ENCODE measurements at places on chromosomes 1 and 21.

DNA sequence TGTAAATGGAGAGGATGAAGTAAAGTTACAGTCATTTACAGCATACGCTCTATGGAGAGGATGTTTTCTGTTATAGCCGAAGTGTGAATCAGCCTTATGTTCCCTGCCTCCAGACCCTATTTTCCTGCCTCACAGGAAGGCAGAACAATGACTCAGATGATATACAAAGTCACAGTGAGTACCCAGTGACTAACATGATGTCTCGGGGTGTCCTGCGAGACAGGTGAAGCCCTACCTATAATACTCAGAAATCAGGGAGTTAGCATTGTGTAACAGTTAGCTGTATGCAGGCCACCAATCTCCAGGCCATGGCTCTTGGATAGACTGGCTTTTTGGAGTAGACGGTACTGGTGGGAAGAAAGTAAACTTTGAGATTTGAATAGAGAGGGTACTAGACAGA is 55.6 kb upstream of the FBXO28 start:
- DNase-seq, result no peak
- H3K27ac ChIP-seq, result no peak overlapping the region
- H3K4me3 ChIP-seq, result no peak overlapping the region
- H3K36me3 ChIP-seq, result no peaks in the 10 kb centered on the region
- H3K27me3 ChIP-seq, result no peaks in the 10 kb centered on the region

GRCh38 chr1:94856004-94856403 is 35.8 kb downstream of the SLC44A3 start:
- H3K4me3 ChIP-seq, result no peak overlapping the region
- no peaks in the 10 kb centered on the region for H3K27me3 ChIP-seq
- H3K36me3 ChIP-seq, result no peaks in the 10 kb centered on the region
- peaks cover 4% of the 10 kb centered on the region for H3K4me1 ChIP-seq
- no peak overlapping the region for H3K27ac ChIP-seq

GRCh38 chr1:11513681-11514080 is 34.7 kb downstream of the DISP3 start:
- H3K4me1 ChIP-seq, result no peaks in the 10 kb centered on the region
- no peak overlapping the region for H3K27ac ChIP-seq
- no peaks in the 10 kb centered on the region for H3K27me3 ChIP-seq
- no peak for DNase-seq
- no peak overlapping the region for H3K4me3 ChIP-seq

DNA sequence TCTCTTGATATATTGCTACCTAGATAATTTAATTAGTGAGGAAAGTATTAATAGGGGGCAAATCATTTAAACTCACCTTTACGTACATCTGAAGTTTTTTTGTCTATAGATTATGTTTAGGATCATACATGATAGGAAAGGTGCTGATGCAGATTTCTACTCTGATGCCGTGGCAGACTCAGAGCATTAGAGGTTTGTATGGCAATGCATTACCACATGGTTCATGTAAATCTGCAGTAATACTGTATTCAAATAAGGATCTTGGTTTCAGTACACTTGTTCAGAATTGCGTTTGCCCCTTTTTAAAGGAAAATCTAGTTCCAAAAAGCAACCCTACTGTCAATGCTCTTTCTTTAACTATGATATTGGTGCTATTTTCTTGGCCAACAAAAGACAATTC is 288.3 kb downstream of the PTPRC start:
- H3K27me3 ChIP-seq, result no peaks in the 10 kb centered on the region
- no peak for DNase-seq
- H3K4me1 ChIP-seq, result no peaks in the 10 kb centered on the region
- no peaks in the 10 kb centered on the region for H3K36me3 ChIP-seq
- no peak overlapping the region for H3K4me3 ChIP-seq
- no peak overlapping the region for H3K27ac ChIP-seq

DNA sequence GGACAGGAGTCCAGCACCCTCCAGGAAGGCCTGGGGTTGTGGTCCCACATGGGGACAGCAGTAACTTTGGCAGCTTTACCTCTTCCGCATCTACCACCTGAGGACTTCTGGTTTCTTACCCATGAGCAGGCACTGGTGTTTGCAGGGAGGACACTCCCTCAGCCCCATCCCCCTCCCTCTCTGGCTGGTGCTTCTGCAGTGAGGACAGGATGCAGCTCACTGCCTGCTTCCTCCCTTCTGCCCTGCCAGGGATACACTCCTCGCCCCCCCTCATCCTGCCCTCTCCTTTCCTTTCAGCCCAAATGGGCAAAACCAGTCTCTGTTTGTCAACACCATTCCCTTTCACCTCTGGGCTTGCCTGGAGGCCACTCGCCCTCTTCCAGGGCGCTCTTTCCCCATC is 62.4 kb downstream of the KIRREL1 start:
- H3K27me3 ChIP-seq, result no peaks in the 10 kb centered on the region
- no peak overlapping the region for H3K27ac ChIP-seq
- H3K36me3 ChIP-seq, result peaks cover 1% of the 10 kb centered on the region
- peaks cover 22% of the 10 kb centered on the region for H3K4me1 ChIP-seq
- DNase-seq, result peak; percentile 40

DNA sequence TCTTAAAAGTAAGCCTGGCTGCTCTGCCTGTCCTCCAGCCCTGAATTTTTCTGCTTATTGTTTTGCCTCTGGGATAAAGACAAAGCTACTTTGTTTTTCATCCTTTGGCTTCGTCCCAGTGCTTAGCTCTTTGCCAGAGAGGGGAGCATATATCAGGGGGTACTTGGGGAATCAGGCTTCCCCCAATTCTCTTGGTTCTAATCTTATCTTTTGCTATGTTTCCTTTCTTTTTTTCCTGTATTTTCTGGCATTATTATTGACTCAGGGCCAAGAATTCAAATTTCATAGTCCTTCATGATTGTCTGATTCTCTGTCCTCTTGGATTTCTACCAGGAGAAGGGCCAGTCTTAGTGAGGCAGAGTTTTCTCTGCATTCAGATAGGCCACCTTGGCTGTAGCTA is 51.2 kb downstream of the GIPC2 start:
- no peak overlapping the region for H3K27ac ChIP-seq
- no peak overlapping the region for H3K4me3 ChIP-seq
- H3K36me3 ChIP-seq, result no peaks in the 10 kb centered on the region
- H3K27me3 ChIP-seq, result no peaks in the 10 kb centered on the region
- H3K4me1 ChIP-seq, result no peaks in the 10 kb centered on the region
- no peak for DNase-seq

GRCh38 chr1:189939967-189940366 is 537.7 kb downstream of the BRINP3 start:
- DNase-seq, result no peak
- no peak overlapping the region for H3K4me3 ChIP-seq
- no peaks in the 10 kb centered on the region for H3K4me1 ChIP-seq
- H3K27me3 ChIP-seq, result no peaks in the 10 kb centered on the region
- H3K36me3 ChIP-seq, result no peaks in the 10 kb centered on the region

- no peaks in the 10 kb centered on the region for H3K27me3 ChIP-seq
- H3K36me3 ChIP-seq, result no peaks in the 10 kb centered on the region
- no peak overlapping the region for H3K4me3 ChIP-seq
- no peak for DNase-seq
- no peak overlapping the region for H3K27ac ChIP-seq
- peaks cover 8% of the 10 kb centered on the region for H3K4me1 ChIP-seq
Observed at GRCh38 chr1:26289158-26290059, 9.5 kb downstream of the SH3BGRL3 start.

DNA sequence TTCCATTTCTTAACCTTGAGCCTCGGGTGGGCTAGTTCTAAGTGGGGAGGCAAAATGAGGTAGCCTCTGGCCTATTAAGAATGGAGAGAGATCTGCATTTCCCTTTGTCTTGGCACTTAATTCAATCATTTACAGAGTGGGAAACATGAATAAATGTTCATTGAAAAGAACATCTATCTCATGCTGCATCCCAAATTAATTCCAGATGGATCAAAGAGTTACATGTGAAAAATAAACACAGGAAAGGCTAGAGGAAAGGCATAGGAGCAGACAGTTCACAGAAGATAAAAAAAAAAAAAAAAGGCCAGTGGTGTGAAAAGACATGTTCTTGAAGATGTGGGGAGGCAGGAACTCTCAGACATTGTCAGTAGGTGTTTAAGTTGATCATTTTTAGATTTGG is 35.7 kb upstream of the EPS8L3 start:
- H3K4me1 ChIP-seq, result no peaks in the 10 kb centered on the region
- no peaks in the 10 kb centered on the region for H3K36me3 ChIP-seq
- no peak overlapping the region for H3K27ac ChIP-seq
- H3K27me3 ChIP-seq, result no peaks in the 10 kb centered on the region
- DNase-seq, result no peak

DNA sequence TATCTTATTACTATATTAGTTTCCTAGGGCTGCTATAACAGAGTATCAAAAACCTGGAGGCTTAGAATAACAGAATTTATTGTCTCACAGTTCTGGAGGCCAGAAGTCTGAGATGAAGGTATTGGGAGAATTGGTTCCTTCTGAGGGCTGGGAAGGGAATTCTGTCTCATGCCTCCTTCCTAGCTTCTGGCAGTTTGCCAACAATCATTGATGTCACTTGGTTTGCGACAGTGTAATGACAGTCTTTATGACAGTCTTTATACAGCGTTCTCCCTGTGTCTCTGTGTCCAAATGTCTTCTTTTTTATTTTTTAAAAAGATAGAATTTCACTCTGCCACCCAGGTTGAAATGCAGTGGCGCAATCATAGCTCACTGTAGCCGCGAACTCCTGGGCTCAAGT is 15.8 kb upstream of the CENPF start:
- no peak for DNase-seq
- H3K4me1 ChIP-seq, result peaks cover 3% of the 10 kb centered on the region
- no peak overlapping the region for H3K27ac ChIP-seq

DNA sequence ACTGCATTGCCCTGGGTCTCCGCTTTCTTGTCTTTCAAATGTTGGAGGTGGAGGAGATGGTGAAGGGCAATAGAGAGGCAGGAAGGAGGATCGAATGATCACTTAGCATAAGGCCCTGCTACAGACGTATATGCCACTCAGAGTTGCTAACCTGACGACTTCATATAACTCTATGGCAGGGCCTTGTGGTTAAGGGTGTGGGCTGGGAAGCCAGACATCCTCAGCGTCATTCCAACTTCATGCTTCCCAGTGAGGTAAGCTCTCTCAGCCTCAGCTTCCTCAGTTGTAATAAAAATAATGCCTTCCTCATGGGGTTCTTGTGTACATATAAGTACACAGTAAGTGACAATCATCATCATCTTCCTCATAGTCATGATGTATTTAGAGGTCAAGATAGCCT is 54.6 kb downstream of the CASQ2 start:
- H3K36me3 ChIP-seq, result no peaks in the 10 kb centered on the region
- DNase-seq, result no peak
- H3K27ac ChIP-seq, result no peak overlapping the region
- no peaks in the 10 kb centered on the region for H3K27me3 ChIP-seq
- H3K4me1 ChIP-seq, result peaks cover 2% of the 10 kb centered on the region

GRCh38 chr1:44361478-44361877 is 6.4 kb upstream of the ERI3 start:
- DNase-seq, result peak; percentile 54
- H3K4me1 ChIP-seq, result no peaks in the 10 kb centered on the region
- no peaks in the 10 kb centered on the region for H3K36me3 ChIP-seq

GRCh38 chr1:95013950-95014574 is 58.7 kb downstream of the ALG14 start:
- H3K4me3 ChIP-seq, result no peak overlapping the region
- H3K36me3 ChIP-seq, result no peaks in the 10 kb centered on the region
- no peak overlapping the region for H3K27ac ChIP-seq
- H3K4me1 ChIP-seq, result no peaks in the 10 kb centered on the region

DNA sequence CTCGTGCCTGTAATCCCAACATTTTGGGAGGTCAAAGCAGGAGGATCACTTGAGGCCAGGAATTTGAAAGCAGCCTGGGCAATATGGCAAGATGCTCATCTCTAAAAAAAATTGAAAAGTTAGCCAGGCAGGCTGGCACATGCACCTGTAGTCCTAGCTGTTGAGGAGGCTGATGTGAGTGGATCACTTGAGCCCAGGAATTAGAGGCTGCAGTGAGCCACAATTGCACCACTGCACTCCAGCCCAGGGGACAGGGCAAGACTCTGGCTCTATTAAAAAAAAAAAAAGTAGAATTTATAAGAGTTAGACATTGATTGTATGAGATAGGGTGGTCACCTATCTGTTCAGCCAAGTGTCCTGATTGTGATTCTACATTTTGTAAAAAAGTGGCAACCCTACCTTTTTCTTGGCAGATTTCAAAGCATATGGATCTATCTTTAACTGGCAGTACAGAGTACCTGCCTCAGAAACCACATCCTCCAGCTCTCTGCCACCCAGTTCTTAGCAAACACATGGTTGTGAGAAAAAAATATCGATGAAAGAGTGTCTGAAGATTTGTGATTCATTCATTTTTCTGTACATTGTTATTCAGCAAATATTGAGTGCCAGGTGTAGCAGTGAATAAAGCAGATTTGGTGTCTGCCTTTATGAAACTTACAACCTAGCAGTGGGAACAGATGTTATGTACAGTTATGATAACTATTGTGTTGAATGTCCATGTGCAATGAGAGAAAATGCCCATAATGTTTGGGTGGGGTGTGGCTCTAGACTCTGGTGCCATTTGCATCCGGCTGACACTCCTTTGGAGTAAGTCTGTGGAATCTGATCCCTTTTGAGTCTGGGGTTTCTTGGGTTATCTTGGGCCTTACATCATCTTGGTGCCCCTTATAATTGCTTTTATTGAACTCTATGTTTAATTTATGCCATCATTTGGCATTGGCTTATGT is 82.5 kb downstream of the ST3GAL3 start:
- H3K27ac ChIP-seq, result no peak overlapping the region
- no peak overlapping the region for H3K4me3 ChIP-seq
- no peak for DNase-seq
- H3K4me1 ChIP-seq, result no peaks in the 10 kb centered on the region
- H3K27me3 ChIP-seq, result no peaks in the 10 kb centered on the region
- no peaks in the 10 kb centered on the region for H3K36me3 ChIP-seq

DNA sequence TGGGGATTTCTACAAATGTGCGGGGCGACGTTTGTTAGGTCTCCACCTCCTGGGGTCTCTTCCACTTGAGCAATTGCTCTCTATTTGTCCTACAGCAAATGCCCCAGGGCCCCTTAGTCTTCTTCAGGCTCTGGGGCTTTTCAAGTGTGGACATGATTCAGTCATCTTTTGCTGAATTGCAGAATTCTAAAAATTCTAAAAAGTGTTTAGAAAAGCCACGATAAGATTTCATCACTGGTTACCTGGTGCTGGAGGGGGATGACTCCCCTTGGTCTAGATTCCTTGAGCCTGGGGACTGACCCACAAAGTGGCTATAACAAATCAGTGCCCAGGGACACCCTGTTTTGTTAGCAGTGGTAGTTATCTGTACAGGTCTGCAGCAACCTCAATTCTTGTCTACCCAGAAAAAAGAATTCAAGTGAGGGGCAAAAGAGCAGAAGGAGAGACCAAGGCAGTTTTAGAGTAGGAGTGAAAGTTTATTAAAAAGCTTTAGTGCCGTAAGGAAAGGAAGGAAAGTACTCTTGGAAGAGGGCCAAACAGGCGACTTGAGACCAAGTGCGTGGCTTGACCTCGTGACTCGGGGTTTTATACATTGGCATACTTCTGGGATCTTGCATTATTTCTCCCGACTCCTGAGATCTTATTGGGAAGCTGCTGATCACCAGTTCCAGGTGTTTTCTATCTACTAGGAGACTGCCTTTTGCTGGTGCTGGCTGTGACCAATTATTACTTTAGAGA is 25.2 kb downstream of the PROK1 start:
- no peak overlapping the region for H3K4me3 ChIP-seq
- no peaks in the 10 kb centered on the region for H3K4me1 ChIP-seq
- H3K27ac ChIP-seq, result no peak overlapping the region

- no peak for DNase-seq
- no peaks in the 10 kb centered on the region for H3K27me3 ChIP-seq
Observed at GRCh38 chr1:203818399-203818798, 23.0 kb downstream of the ZBED6 start.

- H3K27me3 ChIP-seq, result no peaks in the 10 kb centered on the region
- H3K36me3 ChIP-seq, result no peaks in the 10 kb centered on the region
- peak; percentile 70 for DNase-seq
- H3K4me3 ChIP-seq, result no peak overlapping the region
- peaks cover 2% of the 10 kb centered on the region for H3K4me1 ChIP-seq
Observed at GRCh38 chr1:31843506-31843905, 27.7 kb upstream of the SPOCD1 start.
